ENCODE measurements at places on chromosomes 7 and 10.
A peak's percentile ranks its signal among the peaks of the same experiment; 100 is the strongest.

- peak; percentile 63 for DNase-seq
Observed at GRCh38 chr7:154927624-154928125, 75.2 kb downstream of the PAXIP1 start.

GRCh38 chr10:24958091-24958720, 5.8 kb upstream of the PRTFDC1 start:
- DNase-seq: no peak

DNA sequence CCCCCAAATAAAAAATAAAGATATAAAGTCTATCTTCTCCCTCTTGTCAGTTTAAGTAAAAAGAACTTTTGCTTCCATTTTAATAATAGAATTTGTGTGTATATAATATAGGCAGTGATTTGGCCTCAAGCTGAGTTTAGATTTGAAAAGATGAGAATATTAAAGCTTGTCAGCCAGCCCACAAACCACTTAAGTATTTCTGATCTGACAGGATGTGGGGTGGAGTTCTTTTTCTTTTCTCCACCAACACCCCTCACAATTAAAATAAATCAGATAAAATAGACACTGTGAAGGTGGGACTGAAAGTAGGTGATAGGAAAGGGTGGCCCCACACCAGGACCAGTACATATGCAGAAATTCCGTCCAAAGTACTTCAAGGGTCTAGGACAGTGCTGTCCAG, 714.1 kb downstream of the AUTS2 start:
- DNase-seq: no peak

- no peak for DNase-seq
Observed at GRCh38 chr10:70660722-70661121, 11.6 kb upstream of the ADAMTS14 start.

- no peak for DNase-seq
Observed at GRCh38 chr7:14073988-14074387, 84.5 kb upstream of the ETV1 start.

GRCh38 chr7:29749701-29750321, 56.5 kb upstream of the WIPF3 start:
- DNase-seq: no peak

GRCh38 chr7:20647036-20647435, 31.6 kb downstream of the ABCB5 start:
- no peak for DNase-seq

- peak; percentile 3 for DNase-seq
Observed at GRCh38 chr7:11831736-11832495, at the start of gene THSD7A. Gene THSD7A, minus strand, starts transcription at chr7:11832198. Its CDS starts 252 bp downstream, at chr7:11831946.

DNA sequence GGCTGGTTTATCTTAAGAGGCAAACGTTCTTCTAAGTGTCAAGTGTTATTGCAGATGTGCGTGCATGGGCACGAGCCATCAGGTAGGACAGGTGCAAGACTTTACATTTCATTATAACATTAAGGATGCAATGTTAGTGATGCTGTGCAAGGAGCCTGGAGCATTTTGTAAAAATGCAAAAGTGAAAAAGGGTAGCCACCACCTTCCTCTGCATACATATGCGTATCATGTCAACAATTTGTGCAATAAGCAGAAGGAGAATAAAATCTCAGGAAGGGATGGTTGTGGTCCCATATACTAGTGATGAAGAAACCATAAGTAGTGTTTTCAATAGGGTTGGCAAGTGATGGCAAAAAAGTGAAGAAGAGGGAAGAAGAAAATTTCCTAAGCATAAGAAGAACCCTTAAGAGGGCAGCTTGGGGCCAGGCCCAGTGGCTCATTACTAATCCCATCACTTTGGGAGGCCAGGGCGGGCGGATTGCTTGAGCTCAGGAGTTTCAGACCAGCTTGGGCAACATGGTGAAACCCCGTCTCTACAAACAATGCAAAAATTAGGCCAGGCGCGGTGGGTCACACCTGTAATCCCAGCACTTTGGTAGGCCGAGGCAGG, 7.5 kb downstream of the PIK3AP1 start:
- no peak for DNase-seq

GRCh38 chr10:79939969-79940368, 8.9 kb downstream of the SFTPD start:
- no peak for DNase-seq

GRCh38 chr10:133528845-133529575, 1.8 kb downstream of the CYP2E1 start:
- no peak for DNase-seq

DNA sequence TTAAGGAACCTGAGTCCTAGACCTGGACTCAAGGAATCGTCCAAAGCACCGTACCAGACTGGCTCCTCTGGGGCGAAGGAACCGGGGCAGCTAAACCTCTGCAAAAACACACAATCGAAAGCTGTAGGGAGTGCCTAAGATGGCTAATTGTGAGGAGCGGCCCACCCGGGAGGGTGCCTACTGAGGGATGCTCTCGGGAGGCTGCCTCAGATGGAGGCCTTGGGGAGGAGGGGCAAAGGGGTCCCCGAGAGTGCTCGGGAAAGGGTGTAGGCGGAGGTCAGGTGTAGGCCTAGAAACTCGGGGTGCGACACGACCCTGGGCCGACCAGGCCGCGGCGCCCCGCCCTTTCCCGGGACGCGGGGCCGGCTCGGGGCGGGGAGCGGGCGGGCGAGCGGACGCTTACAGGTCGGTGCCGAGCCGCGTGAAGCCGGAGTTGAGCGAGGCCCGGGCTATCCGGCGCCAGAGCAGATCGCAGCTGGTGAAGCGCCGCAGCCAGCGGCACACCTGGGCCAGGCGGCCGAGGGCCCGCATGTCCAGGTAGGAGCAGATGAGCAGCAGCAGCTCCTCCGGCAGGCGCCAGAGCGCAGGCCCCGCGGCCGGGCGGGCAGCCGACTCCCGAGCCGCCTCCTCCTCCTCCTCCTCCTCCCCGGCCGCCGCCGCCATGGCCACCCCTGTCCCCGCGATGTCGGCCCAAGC, 844 bp downstream of the FBXW4 start:
- no peak for DNase-seq

GRCh38 chr7:54961391-54961790, 57.4 kb upstream of the EGFR start:
- DNase-seq: no peak

GRCh38 chr7:135403302-135403701, 106.6 kb downstream of the CNOT4 start:
- DNase-seq: no peak

DNA sequence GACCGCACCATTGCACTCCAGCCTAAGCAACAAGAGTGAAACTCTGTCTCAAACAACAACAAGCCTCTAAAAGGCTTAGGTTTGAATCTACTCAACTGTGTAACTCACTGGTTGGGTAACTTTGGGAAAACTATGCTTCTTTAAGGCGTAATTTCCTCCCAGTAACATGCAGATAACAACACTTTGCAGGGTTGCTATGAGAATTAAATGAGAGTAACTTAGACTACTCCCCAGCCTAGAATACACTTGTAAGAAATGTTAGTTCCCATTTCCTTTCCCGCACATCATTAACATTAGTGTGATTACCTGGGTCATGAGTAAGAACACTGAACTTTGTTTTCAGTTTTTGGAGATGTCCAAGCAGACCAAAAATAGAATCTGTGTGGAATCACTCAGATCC, 5.4 kb upstream of the MYPN start:
- no peak for DNase-seq

DNA sequence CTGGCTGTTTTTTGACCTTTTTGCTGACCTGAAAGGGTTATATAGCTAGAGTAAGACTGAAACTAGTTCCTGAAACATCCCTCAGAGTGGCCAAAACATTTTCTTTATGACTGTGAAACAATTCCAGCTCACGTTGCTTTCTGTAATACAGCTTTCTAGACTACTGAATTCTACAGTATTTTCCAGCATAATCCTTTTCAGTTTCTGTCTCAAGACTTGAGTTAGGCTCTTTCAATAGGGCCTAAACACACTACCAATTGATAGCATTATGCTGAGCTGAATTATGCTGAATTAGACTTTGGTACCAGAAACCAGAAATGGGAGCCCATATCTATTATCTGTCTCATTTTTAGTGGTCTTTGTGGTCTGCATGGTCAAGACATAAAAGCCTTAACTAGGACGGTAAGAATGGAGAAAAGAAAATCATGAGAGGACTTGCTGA, 72.6 kb downstream of the EPDR1 start:
- no peak for DNase-seq

- DNase-seq: no peak
Observed at GRCh38 chr10:65416094-65416493, 1509.7 kb upstream of the LRRTM3 start.

- DNase-seq: no peak
Observed at GRCh38 chr10:76840802-76841201, 796.8 kb downstream of the KCNMA1 start.

DNA sequence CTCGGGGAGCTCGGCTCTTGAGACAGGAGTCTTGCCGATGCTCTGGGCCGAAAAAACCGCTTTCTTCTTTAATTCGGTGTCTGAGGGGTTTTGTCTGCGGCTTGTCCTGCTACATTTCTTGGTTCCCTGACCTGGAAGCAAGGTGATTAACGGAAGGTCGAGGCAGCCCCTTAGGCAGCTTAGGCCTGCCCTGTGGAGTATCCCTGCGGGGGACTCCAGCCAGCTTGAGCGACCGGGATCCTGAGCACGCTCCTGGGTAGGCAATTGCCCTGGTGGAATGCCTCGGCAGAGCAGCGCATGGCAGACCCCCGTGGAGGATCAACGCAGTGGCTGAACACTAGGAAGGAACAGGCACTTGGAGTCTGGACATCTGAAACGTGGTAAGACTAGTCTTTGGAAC, 30.5 kb upstream of the GHITM start:
- no peak for DNase-seq

- no peak for DNase-seq
Observed at GRCh38 chr7:96982586-96982985, 22.8 kb upstream of the DLX6 start.

DNA sequence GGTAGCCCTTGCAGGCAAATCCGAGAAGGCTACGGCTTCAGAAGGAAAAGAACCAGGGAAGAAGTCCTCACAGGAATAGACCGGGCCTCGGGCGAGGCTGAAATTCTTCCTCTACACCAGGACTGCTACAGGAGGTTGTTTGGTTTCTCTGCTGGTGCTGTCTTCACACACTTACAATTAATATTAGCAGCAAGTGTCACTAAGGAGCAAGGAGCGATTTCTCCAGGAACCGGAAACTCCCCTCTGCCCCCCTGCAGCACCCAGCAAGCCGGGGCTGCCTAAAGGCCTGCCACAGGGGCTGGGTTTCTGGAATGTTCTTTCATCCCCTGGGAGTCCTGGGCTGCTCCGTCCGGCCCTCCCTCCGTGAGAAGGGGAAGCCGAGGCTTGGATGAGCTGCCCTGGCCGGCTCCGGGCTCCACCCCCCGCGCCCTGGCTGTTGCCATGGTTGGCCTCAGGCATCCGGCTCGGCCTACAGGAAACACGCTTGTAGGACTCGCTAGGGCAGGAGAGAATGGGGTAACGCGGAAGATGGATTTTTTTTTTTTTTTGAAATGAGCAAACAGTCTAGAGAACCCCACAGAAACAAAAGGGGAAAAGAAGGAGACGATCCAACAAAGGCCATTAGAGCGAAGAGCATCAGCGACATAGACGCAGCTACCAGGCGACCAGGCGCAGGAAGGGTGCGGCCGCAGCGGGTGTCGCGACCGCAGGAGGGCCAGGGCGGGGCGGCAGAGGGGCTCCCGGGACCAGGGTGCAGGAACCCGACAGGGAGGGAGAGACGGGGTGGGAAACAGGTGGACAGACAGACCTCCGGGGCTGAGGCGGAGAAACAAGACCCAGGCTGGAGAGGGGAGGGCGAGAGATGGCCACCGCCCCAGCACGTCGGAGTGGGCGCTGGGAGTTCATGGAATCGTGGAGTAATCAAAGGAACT, 33.0 kb downstream of the EN2 start:
- DNase-seq: no peak

DNA sequence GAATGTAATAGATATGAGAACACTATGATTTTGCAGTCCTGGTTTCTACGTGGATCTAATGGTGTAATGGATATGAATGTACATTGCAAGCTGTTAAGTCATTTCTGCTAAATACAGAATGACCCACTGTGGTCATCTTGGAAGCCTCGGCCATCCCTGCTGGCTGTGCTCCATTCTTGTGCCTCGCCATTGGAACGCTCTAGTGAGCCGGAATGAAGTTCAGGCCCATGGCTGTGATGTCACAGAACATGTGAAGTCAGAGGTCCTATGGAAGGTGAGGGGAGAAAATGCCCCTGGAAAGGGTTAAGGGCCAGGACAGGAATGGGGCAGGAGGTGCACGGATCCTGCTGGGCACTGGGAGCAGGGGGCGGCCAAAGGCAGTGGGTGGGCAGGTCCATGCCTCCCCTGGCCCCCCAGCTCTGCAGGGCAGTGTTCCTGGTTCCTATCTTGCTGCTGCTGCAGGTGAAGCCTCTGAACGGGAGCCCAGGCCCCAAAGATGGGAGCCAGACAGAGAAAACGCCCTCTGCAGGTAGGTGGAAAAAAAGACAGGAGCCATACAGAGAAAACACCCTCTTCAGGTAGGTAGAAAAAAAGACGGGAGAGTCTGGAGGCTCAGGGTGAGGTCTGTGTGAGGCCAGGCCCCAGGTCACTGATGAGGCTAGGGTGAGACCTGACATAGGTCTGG, at the start of gene LLCFC1:
LLCFC1 (plus strand) TSS at position 259 of the 685 bp plus-strand sequence; CDS start at position 397, 138 bp downstream.
- DNase-seq: no peak

DNA sequence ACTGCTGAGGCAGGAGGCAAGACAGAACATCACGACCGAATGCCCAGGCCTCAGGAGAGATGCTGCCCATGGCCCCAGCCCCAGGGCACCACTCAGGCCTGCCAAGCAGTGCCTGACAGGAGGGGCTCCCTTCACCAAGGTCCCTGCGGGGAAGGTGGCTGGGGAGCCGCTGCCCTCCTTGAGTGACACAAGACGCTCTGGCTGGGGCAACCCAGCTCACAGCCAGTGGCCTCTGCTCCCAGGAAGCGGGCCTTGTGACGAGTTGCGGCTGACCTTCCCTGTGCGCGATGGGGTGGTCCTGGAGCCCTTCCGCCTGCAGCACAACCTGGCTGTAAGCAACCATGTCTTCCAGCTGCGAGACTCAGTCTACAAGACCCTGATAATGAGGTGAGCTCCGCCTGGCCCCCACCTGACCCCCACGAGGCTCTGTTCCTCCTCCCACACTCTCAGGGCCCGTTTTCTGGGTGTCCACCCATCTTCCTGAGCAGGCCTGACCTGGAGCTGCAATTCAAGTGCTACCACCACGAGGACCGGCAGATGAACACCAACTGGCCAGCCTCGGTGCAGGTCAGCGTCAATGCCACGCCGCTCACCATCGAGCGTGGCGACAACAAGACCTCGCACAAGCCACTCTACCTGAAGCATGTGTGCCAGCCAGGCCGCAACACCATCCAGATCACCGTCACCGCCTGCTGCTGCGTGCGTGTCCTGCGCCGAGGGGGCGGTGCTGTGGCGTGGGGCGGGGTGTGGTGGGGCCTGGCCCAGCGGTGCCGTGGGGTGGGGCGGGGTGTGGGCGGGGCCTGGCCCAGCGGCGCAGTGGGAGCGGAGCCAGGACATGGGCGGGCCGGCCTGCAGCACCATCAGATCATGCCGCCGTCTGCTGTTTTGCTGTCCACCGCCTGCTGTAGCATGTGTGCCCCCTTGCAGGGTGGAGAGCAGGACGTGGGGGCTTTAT, 12.8 kb downstream of the ZMIZ2 start:
- no peak for DNase-seq

DNA sequence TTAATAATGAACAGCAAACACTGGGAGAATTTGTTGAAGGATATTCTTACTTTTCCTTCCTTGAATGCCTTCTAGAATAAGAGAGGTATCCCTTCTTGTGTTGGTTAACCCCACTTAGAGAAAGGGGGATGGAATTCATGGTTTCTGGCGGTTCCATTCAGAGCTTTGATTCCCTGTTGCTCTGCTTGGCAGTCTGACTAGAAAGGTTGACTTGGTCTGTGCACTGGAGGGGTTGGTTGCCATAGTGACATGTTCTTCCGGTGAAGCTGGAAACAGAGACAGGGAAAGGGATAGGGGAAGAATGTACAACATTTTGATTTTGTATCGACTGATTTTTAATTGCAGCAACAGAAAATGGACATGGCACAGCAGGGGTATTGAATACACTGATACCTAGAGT, 2.5 kb downstream of the TMEM178B start:
- no peak for DNase-seq
